Activated naive CD8-positive, alpha-beta T cell treated with anti-CD3 and anti-CD28 coated beads, Interleukin-2, amount 50 U/mL, for 16 hours (primary cell): ENCODE measurements at places on chromosomes 7 and 10.

DNA sequence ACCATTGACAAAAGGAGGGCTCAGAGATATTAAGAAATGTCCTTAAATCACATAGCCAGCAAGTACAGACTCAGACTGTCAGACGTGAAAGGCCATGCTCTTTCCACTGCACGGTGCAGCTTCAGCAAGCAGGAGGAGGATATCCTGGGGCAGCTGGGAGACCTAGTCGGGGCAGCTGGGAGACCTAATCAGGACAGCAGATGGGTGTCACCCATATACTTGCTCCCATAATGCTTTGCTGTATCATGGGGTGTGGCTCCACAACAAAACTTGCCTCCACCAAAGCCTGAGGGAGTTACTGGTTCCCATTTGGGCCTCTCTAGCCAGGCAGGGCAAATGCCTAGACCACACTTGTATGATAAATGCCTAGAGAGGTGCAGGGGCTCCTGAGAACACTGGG, 55.4 kb downstream of the GRID1 start:
- no peak for DNase-seq

- no peak for DNase-seq
These were observed 1.5 kb downstream of the LZTS2 start for GRCh38 chr10:101000915-101001658.

DNA sequence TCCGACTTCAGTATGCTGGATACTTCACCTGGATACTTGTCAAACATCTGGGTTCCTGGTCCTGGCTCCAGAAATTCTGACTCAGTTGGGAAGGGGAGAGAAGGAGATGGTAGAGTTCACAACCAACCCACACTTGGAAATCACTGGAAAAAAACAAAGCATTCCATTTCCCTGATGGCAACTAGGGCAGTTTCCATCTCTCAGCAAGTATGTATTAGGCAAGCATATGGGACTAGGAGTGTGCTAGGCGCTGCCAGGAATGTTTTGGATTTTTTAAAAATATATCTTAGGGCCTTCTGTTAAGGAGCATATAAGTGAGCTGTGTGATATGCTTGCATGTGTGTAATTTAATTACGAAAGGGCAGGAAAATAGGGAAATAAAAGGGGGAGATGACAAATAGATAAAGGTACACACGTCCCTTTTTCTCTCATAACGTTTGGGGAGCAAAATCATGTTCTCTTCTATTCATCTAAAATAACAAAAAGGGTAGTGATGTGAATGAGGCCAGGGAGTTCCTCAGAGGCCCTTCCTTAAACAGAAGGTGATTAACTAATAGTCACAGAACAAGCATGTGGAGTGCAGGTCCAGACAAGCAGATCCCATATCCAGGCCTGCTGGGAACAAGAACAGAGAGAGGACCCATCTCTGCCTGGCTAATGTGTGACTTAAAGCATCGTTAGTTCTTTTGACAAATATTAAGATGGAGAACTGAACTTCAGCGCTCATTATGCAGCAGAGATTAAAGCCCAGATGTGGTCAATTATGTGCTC, 64.5 kb upstream of the NFE2L3 start:
- DNase-seq = no peak

DNA sequence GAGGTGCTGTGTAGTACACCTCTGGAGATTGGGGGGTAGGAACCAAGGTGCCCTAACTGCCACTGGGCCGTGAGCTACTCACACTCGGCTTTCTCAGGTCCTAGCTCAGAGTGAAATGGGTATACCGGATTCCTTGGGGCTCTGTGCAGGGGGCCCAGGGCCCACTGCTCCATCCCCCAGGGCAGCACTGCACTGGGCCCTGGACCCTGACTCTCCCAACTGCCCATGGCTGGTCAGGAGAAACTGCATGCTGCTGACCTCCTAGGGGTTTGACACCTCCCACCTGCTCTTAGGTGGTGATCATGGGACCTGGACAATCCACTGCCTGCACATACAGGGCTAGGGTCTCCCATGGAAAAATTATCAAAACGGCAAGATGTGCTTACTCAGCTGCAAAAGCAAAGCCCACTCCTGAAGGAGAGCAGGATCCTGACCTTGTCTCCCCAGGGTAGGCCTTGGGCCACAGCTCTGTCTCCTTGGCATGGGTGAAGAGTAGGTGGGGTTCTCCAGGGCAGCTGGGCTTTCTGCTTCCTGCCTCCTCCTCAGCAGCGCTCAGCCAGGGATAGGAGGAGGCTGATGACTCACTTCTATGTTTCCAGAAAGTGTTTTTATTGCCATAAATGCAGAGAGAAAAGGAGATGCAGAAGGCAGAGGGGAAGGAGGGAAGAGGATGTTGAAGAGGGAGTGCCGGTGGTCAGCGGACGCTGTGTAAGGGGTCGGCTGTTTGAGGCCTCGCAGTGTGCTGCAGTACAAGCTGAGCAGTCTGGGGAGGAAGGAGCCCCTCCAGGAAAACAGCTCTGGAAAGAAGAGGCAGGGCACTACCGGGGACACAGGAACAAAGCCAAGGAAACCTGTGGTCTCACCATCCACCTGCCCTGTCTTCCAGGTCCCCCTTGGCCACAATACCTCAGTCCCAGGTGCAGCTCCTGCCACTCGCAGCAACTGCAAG, 107.8 kb downstream of the ARHGAP22 start:
- no peak for DNase-seq

DNA sequence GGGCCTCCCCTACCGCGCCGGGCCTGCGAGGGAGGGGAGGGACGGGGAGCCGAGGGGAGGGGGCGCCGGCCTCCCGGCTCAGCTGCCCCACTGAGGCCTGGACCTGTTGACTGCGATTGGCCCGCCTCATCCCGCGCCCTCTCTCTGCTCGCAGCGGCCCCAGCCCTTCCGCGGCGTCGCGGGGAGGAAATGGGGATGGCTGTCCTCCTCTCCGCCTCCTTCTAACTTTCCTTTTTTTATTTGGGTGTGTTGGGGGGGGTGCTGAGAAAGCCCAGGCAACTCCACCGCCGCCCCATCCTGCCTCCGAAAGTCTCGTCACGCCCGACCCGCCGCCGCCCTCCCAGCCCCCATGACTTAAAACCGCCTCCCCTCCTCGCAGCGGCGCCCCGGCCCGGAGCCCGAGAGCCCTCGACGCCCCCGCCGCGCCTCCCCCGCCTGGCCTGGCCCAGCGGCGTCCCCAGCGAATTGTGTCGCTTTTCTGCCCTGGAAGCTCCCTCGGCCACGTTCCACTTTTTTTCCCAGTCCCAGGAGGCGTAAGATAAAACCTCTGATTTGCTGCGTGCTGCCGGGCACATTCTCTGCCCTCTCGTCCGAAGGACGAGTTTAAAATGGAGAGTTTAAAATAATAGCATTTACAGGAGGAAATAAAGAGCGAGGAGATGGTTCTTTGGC, 842 bp upstream of the SKIDA1 start:
- peak; percentile 36 for DNase-seq

- no peak for DNase-seq
These were observed 70.8 kb downstream of the FRMD4A start for GRCh38 chr10:14259696-14260566.

DNA sequence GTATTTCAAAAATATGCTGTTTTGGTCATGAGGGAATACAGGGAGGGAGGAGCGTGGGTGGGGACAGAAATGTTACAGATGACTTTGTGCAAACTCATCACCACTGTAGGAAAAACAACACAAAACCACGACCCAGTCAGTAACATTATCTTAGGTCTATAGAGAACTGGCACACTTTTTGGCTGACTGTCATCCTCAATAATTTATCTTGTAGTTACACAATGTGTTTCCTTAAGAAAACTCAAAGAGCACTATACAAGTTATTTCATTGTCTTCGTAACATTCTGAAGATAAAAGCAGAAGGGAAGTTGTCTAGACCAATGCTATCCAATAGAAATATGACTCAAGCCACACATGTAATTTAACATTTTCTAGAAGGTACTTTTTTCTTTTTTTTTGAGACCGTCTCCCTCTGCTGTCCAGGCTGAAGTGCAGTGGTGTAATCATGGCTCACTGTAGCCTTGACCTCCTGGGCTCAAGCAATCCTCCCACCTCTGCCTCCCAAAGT, 16.9 kb upstream of the CDK14 start:
- no peak for DNase-seq
